CD4-positive, alpha-beta memory T cell (primary cell): ENCODE measurements at places on chromosomes 5 and 9. TPM values are rescaled to one million over a fixed set of nuclear protein-coding genes. Genes with fewer than 3 reads are reported as not detected.

Gene SEMA6A
- total RNA-seq: not detected

DNA sequence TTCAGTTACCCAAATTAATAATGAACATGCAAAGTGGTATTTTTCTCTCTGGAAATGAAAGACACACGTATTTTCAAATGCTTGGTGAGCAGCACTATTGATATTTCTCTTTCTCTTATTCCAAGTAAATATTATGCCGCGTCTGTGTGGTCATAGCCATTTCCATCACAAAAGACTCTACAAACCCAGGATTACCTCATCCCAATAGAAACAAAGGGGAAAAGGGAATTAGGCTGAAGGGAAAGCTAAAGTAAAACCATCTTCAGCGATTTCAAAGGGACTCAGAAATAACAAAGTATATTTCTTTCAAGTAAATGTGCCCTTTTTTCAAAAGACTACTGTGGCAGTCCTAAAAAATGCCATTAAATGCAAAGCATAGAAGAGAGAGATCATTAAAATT is 62.0 kb upstream of the FST start:
- no peaks in the 10 kb centered on the region for H3K36me3 ChIP-seq
- H3K27ac ChIP-seq: no peak overlapping the region

DNA sequence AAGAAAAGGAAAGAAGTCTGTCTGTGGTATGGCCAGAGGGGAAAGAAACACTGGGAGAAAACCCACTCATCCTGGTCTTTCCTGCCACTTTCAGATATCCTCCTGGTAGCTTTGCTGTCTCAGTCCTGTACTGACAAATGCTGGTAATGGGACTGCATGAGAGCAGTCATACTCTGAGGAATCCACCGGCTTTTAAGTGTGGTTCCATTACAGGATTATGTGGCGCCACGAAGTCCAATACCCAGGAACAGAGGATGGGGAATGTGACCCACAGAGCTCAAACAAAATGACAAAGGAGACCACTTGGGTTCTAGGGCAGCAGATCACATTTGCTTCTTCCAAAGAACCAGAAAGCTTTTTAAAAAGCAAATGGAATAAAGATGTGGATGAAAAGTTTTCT is 26.3 kb upstream of the FBP1 start:
- H3K36me3 ChIP-seq: no peaks in the 10 kb centered on the region
- no peak overlapping the region for H3K27ac ChIP-seq
- no peaks in the 10 kb centered on the region for H3K4me1 ChIP-seq
- no peak for DNase-seq
- peaks cover 4% of the 10 kb centered on the region for H3K27me3 ChIP-seq
- no peak overlapping the region for H3K4me3 ChIP-seq

DNA sequence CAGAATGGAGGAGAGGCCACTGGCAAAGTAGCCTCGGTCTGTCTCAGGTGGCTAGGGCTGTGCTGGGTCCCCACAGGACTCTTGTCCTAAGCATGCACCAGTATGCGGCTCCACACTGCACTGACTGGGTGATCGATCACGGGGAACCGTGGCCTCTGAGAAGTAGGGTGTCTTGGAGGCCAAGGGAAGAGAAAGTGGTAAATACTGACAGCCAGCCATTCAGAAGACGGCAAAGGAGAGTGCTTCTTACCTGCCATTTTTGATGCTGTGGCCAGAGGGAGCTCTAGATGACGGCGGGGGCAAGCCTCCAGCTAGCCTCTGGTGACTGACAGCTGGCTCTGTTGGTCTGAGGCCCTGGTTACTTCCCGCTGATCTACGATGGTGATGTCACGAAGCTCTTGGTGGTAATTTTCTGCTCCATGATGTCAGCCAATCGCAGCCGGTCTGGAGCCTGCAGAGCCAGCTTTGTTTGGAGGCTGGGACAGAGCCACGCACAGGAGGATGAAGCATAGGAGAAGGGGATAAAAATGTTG is 40.4 kb upstream of the GADD45G start:
- H3K4me1 ChIP-seq: no peaks in the 10 kb centered on the region
- no peak overlapping the region for H3K27ac ChIP-seq
- DNase-seq: no peak
- no peak overlapping the region for H3K4me3 ChIP-seq

GRCh38 chr5:173435447-173435846 is 107.2 kb upstream of the STC2 start:
- H3K4me3 ChIP-seq: no peak overlapping the region
- no peaks in the 10 kb centered on the region for H3K36me3 ChIP-seq
- H3K4me1 ChIP-seq: no peaks in the 10 kb centered on the region
- no peak overlapping the region for H3K27ac ChIP-seq
- H3K27me3 ChIP-seq: no peaks in the 10 kb centered on the region

DNA sequence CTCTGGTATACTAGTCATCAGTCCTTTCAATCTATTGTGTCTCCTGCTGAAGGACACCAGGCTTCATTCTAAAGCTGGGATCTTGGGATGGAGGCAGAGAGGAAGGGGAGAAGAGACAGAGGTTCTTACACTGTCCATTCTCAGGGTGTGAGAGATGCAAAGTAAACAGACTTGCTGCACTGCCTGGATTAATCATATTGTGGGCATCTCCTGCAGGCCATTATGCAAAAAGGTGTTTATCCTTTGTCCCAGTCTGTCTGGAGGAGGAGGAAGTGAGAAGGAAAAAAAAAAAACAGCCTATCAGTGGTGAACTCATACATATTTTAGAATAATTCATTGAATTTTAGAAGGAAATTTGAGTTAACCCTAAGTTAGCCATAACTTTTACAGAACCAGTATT is 92.9 kb upstream of the TNPO1 start:
- DNase-seq: no peak
- no peak overlapping the region for H3K27ac ChIP-seq
- H3K36me3 ChIP-seq: no peaks in the 10 kb centered on the region
- H3K4me1 ChIP-seq: no peaks in the 10 kb centered on the region
